Stimulated activated CD4-positive, alpha-beta T cell treated with anti-CD3 and anti-CD28 coated beads, Interleukin-15, amount 100 ng/mL, for 48 hours (primary cell): ENCODE measurements at places on chromosomes 1 and 21.
A peak's percentile ranks its signal among the peaks of the same experiment; 100 is the strongest.

GRCh38 chr1:226978432-226979114 lies 38.5 kb downstream of the COQ8A start:
- DNase-seq: no peak

- no peak for DNase-seq
Observed at GRCh38 chr1:111581166-111581565, 38.4 kb upstream of the RAP1A start.

DNA sequence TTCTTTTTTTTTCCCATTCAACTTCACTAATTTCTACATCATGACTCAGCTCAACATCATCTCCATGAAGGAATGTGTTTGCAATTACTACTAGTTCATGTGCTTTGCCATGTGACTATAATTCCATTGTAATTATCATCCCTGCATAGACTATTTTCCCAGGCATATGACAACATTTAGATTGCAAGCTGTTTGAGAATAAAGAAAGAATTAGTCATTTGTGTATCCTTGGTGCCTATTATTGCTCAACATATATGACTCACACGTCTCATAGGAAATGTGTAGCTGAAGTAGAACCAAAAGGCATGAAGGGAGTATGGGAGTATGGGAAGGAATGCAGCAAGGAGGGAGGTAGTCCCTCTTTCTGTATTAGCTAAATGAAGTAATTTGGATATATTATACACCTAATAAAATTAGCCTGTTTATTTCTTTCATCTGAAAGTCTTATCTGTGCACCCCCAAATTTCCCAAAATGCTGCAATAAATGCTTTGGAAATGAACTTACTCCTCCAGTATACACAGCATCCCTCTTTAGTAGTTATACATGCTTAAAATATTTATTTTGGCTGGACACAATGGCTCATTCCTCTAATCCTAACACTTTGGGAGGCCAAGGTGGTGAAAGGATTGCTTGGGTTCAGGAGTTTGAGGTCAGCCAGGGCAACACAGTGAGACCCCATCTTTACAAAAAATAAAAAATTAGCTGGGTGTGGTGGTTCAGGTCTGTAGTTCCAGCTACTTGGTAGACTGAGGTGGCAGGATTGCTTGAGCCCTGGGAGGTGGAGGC lies 316.9 kb upstream of the ADGRL4 start:
- no peak for DNase-seq

GRCh38 chr21:35506352-35506751 lies 457.2 kb upstream of the RUNX1 start:
- no peak for DNase-seq

- no peak for DNase-seq
Observed at GRCh38 chr1:52542085-52542688, 10.7 kb downstream of the TUT4 start.

- DNase-seq: peak; percentile 9
Observed at GRCh38 chr1:85048296-85049064, at the start of gene MCOLN3. TSS of gene MCOLN3 (minus strand) at chr1:85048500. CDS start at chr1:85045360, 3,140 bp downstream.

GRCh38 chr1:225995919-225996864 lies 3.0 kb downstream of the SDE2 start:
- DNase-seq: no peak

- DNase-seq: no peak
Observed at GRCh38 chr1:4447778-4448420, 206.5 kb upstream of the AJAP1 start.

DNA sequence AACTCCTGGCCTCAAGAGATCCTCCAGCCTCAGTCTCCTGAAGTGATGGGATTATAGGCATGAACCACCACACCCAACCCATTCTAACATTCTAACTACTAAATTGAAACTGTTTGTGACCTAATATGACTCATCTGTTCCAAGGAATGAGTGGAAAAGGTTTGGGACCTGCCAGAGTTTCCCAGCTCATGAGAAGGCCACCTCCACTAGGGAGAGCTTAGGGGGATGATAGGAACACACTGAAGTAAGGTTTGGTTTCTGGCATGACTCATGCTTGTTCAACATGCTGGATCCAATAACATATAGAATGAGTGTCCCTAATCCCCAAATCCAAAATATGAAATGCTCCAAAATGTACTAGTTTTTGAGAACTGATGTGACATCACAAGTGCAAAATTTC lies 18.9 kb upstream of the SCAF4 start:
- no peak for DNase-seq

- no peak for DNase-seq
Observed at GRCh38 chr1:181846001-181846645, 215.4 kb downstream of the ZNF648 start.

DNA sequence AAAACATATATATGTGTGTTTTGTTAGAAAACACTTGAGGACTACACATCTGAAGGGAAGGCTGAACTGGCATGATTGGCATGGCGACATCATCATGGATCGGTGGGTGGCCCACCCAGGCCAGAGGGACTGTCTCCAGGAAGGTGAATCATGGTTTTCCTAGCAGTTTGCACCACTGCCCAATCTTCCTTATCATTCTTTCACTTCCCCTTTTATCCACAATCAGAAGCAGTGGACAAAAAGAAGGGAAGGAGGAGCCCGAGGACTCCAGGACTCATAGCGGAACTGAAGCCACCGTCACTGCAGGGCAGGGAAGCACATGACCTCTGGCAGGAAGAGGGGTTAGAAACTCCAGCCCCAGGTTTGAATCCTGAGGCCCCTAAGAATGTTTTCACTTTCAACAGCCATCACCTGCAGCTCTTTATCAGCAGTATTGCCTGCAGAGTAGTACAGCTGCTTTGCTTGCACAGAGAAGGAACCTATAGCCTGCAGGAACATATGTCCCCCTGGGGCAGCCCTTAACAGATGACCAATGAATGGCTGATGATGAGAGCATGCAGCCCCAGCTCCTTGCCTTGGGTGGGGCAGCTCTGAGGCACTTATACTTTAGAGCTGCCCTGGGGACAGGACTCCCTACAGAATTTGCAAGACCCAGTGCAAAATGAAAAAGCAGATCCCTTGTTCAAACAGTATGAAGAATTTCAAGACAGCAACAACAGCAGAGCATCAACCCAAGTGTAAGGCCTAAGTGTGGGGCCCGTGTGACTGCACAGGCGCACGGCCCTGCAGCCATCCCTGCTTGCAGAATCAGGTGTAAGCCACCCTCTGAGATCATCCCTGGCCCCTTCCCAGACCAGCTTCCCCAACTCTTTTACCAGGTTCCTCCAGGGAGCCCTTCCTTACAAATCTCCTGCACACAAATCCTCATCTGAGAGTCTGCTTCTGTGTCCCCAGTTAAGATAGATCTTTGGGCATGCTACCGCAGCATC lies 241.8 kb upstream of the IRF2BP2 start:
- DNase-seq: no peak

DNA sequence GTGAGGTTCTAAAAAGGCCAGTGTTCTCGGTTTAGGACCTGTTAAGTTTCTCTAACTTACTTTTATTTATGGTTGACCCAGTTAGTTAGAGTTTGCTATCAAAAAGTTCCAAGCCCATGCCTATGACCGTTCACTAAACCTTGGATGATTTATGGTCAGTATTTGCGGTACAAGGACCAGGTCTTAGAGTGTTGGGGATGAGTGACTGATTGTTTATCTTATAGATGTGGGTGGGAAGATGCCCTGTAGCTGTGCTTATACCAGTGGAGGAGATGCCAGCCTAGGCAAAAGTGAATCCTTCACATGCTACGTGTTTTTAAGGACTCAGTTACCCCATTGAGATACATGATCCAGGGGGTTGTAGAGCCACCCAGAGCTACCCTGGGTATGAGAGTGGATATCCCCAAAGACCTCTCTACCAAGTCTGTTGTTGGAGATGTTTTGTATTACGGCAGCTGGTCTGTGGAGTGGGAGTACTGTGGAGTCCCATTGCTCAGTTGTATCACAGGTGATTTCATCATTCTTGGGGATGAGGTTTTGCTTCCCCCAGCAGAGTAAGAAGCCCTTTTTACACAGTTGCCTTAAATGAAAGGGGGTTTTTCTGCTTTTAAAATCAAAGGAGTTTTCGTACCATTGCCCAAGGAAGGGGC lies 2.1 kb downstream of the SLC22A15 start:
- DNase-seq: no peak

DNA sequence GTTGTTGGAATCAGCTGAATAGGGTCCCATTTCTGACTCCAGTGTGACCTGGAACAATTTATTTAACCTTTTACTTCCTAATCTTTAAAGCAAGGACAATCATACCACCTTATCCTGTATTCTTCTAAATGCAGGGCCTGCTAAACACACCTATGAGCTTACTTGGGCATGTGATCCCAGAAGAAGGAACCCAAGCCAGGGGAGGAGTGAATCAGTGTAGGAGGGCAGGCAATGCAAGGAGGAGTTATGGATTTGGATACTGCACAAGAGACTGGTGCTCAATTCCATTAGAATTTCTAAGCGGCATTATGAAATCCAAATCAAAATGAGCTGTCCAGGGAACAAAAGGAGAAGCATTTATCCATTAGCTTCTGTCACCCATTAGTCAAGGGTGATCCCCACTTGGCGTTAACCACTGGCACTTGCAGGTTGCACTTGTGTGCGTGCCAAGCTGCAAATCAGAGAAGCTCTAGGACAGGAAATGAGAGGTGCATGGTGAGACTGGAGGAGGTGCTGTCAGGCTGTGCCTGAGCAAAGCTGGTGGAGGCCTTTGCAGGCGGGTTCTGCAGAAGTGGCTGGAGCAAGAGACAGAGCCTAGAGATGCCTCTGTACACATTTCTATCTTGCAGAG lies 297.2 kb upstream of the PLXNA2 start:
- no peak for DNase-seq

- peak; percentile 84 for DNase-seq
Observed at GRCh38 chr1:155134880-155135414, 705 bp upstream of the SLC50A1 start.

DNA sequence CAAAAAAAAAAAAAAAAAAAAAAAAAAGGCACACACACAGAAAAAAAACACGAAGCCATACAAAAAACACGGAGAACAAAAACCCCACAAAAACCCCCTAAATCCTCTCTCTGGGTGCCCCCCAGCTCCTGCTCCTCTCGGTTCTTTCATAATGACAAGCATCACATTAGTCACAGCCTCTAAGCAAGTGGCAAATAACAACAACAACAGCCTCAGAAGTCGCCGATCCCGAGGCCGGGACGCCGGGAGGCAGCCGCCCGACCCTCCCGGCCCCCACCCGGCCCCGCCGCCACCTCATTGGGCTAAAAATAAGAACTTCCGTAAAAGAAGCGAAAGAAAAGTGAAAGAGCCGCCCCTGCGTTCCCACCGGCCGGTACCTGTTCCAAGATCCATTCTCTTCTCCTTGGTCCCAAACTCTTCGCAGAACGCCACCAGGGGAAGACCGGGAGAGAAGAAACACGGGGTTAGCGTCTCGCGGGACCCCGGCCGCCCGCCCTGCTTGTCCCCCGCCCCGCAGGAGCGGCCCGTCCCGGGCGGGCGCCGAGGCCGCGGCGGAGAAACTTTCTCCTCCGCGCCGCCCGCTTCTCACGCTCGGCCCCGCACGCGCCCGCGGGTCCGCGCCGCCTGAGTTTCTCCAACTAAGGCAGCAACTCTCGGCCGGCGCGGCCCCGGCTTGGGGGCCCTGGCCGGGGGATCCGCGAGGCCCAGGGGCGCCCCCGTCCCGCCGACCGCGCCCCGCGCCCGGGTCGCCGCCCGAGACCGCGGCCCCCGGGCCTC lies 102.8 kb downstream of the CASZ1 start:
- no peak for DNase-seq

- no peak for DNase-seq
Observed at GRCh38 chr21:38212706-38213105, 44.1 kb upstream of the KCNJ15 start.

DNA sequence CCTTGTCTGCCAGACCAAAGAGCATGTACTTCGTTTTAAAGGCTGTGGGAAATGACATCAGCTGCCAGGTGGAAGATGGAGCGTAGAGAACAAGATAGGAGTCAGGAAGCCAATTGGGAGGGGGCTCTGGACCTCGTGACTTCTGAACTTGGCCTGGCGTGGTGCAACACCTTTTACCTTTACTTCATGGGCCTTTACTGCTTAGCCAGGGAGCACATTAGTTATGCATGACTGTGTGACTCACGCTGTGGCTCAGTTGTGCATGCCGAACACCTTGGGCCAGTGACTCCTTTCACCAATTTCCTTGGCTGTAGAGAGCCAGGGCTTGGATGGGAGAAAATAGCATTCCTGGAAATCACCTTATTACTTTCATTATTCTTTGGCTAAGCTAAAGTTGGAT lies 7.2 kb downstream of the XCL1 start:
- no peak for DNase-seq

GRCh38 chr1:54926970-54927369 lies 40.0 kb upstream of the DHCR24 start:
- DNase-seq: no peak

GRCh38 chr1:25505656-25506385 lies 37.6 kb upstream of the LDLRAP1 start:
- DNase-seq: no peak

GRCh38 chr21:21230672-21231071 lies 232.5 kb downstream of the NCAM2 start:
- no peak for DNase-seq

DNA sequence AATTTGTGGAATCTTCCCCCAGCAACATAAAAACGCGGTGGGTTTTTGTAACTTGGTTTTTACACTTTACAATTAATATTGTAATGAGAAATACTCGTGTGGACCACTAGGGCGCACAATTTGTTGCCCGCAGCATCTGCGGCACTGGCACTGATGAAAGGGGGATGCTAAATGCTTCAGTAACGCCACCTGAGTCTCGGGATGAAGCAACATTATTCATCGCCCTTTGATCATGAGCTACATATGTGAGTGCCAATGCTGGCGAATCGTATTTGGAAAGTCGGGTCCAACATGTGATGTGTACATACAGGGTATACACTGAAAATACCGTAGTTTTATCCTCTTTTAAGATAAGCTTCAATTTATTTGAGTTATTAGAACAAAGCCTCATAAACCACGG lies 34.2 kb upstream of the COX20 start:
- peak; percentile 21 for DNase-seq

- DNase-seq: no peak
Observed at GRCh38 chr1:61362351-61362750, 280.0 kb downstream of the NFIA start.

GRCh38 chr21:43726686-43727518 lies 8.0 kb downstream of the PDXK start:
- no peak for DNase-seq

DNA sequence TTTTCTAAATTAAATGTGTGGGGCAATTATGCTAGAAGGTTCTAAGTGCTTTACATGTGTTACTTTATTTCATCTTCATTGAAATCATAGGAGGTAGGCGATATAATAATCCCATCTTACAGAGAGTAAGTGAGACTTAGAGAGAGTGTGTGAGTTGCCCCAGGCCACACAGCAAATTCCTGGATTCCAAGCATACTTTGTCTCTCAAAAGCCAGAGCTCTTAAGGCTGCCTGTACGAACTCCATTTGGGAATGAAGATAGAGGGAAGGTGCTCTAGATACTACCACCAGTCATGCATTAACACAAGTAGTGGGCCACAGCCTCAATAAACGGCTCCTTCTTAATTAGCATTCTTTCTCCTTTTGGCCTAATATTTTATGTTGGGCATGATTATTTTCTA lies 170.1 kb downstream of the SIPA1L2 start:
- no peak for DNase-seq

GRCh38 chr1:44292651-44293050 lies 62.4 kb downstream of the ERI3 start:
- no peak for DNase-seq

- peak; percentile 57 for DNase-seq
Observed at GRCh38 chr1:45306319-45306718, 20.4 kb upstream of the HPDL start.

GRCh38 chr1:186735463-186735862 lies 55.2 kb upstream of the PTGS2 start:
- no peak for DNase-seq
